ENCODE measurements at places on chromosomes 1 and 21.

GRCh38 chr1:157311730-157312081 is 173.5 kb upstream of the ETV3 start:
- DNase-seq = no peak

DNA sequence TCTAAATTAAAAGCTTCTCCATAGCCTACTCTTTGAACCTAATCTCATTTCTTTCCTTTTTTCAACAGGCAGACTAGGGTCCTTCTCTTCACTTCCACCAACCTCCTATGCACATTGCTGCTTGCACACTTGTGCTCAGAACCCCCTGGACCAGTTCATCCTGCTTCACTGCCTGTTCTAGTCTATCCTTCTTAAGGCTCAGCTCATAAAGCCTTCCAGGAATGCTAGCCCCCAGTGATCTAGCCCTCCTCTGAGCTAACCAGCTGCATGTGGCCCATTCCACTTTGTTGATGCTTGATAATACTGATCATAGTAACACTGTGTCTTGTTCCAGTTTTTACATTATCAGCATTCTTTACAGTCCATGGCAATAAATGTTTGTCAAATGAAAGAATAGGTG is 22.9 kb upstream of the PHGDH start:
- DNase-seq = no peak

- DNase-seq = peak; percentile 40
Observed at GRCh38 chr1:160997323-160998038, 23.5 kb downstream of the F11R start.

DNA sequence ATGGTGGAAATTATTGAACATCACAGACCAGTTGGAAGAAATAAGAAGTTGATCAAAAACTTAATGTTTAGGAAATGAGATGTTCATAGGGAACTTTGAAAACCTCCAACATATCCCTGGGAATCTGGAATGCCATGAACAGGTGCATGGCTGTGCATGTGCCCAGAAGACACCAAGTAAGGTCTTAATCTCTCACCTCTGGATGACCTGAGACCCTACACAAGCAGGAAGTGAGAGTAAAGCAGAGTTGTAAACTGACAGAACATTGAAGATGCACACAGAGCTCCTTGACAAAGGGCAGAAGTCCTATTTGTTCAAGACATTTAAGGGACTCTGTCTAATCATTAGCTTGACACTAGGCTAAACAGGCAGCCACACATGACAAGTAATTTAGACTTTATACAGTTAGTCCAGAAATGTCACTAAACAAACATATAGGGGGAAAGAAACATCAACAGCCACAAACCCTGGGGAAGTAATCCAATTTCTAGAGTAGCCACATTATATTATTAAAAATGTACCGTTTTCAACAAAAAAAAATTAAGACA is 34.5 kb downstream of the KLHDC7A start:
- DNase-seq = no peak

DNA sequence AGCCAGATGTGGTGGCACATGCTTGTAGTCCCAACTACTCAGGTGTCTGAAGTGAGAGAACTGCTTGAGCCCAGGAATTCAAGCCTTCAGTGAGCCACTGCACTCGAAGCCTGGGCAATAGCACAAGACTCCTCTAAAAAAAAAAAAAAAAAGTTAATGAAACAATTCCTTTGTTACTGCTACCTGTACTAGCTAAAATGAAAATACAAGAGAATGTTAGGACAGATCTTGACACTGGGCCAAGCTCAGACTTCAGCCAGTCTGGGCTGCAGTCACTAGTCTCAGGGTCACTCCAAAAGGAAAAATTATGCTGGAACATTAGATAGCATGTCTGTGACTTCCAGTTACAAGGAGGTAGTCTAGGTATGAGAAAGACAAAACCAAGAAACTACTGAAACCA is 56.5 kb downstream of the TRIM33 start:
- no peak for DNase-seq

- DNase-seq = no peak
Observed at GRCh38 chr1:171790318-171790717, 8.9 kb downstream of the METTL13 start.

GRCh38 chr1:58620926-58621325 is 43.9 kb upstream of the TACSTD2 start:
- DNase-seq = no peak

DNA sequence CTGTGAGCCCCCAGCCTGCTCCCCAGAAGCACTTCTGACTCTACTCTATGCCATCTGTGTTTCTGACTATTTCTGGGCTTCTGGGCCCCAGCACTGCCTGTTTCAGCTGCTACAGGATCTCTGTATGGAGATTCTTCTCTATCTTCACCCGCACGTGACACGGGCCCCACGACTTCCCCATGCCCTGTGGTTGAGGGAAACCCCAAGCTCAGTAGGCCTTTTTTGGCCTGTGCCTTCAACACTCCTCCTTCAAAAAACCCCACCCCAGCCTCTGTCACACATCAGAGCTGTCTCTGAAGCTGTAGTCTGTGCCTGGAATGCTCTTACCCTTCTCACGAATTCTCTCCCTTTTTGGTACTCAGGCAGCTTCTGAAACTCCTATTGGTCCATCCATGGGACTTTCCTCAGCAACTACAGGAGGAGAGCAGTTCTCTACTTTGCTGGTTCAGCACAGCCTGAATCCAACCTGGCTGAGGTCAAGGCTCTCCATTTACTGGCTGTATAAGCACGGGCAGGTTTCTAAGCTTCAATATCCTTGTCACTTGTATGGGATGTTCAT is 2.0 kb upstream of the NID1 start:
- no peak for DNase-seq

GRCh38 chr1:1303736-1304135 is 4.0 kb downstream of the ACAP3 start:
- DNase-seq = no peak

GRCh38 chr1:185595835-185596667 is 138.1 kb upstream of the HMCN1 start:
- DNase-seq = peak; percentile 34

DNA sequence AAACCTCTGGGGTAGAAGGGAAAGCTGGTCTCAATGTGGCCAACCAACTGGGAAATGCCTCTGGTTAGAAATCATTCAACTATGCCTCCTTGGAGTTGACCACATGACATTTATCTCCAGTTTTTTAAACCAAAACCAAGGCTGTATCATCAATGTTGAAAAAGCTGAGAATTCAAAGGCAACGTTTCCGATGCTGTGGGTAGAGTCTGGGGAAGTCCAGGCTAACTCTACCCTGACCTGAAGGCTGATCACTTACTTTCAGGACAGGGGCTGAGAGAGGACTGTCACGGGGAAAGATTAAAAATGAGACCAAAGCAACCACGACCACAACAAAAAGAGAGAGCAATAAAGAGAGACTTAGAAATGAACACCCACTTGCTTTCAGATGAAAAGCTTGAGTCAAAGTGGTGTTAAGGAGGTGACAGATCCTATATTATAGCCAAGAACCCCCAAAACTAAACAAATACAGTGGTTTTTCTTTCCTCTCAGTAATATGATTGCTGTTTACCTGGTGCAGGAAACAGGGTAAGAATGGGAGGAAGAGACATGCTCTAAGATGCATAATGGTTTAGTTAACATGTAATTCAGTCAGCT is 90.8 kb upstream of the TNFSF4 start:
- no peak for DNase-seq

DNA sequence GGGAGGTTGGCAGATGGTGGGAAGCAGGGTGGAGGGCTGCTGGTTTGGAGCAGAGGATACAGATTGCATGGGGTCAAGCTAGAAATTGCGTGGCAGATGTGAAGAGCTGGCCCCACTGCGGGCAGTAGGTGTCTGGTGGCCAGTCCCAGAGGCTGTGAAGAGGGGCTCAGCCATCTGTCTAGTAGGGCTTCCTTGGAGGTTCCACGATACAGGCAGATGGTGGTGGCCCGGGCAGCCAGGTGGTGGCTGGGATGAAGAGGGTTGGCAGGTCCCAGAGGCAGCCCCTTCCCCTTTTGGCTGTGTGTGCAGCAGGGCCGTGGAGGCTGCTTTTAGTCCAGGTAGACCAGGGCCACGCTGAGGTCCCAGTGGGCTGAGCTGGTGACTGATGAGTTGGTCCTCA is 16.6 kb downstream of the PSEN2 start:
- no peak for DNase-seq

GRCh38 chr21:41800425-41801320 is 33.8 kb upstream of the RIPK4 start:
- no peak for DNase-seq

DNA sequence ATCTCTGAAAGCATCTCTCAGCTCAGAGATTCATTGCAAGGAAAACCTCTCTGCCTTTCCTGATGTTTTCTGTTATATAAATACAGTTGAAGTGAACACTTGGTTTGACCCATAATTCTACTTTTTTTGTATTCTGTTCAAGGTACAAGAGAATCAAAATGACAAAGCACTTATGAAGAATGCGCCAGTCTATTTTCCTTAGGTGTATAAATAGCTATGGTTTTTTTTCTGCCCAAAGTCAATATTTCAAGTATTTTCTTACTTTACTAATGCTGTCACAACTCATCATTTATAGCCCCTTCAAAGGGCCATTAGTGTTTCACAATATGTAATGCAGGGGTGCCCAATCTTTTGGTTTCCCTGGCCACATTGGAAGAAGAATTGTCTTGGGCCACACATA is 142.5 kb upstream of the C1orf105 start:
- no peak for DNase-seq

DNA sequence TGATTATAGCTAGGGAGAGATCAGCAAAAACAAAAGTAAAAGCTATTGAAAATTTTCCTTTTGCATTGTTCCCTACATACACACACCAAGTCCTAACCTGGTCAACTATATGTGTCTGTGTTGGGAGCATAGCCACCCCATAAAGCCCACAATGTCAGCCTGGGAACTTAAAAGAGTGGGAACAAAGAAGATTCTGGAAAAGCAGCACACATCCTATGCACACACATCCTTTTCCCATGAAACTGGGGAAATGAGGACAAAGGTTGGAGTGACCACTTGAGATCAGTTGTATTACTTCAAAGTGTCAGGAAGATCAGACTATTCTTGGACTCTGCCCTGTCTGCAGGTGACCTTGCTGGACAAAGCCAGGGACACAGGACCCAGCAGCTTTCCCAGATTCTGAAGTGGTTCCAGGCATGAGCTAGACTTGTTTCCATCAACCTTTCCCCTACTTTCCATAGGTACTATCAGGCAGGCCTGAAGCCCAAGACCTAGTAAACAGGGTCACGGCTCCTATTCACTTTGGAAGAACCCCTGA is 15.9 kb downstream of the TXNIP start:
- DNase-seq = no peak

DNA sequence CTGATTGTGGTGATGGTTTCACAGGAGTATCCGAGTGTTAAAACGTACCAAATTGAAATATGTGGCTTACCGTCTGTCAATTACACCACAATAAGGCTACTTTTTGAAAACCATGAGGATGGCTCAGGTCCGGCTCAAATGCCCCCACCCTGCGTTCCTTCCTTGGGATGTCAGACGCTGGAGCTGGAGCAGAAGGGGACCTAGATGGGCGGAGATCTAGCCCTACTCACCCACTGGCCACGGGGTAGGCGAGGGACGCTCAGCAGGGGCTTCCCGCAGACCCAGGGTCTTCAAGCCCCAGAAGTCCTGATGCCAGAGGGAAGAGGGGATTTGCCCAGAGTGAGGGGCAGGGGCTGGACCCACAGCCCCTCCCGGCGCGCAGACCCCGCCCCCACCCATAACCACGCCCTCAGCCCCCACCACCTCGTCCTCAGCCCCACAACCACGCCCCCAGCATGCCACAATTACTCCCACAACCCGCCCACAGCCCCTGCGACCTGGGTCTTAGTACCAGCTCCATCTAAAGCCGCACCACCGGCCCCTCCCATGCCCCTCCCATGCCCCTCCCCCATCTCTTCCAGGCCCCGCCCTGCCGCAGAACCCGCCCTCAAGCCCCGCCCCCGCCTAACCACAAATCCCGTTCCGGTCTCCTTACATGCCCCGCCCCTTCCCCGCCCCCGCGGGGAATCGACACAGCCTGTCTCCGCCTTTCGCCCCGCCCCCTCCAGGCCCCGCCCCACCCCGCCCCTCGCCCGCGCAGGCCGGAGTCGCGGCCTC is at the start of gene LRRC3:
Gene LRRC3 (plus strand): TSS at position 764 of the 777 bp plus-strand sequence. CDS start 1,135 bp downstream, outside the sequence.
- DNase-seq = peak; percentile 79

DNA sequence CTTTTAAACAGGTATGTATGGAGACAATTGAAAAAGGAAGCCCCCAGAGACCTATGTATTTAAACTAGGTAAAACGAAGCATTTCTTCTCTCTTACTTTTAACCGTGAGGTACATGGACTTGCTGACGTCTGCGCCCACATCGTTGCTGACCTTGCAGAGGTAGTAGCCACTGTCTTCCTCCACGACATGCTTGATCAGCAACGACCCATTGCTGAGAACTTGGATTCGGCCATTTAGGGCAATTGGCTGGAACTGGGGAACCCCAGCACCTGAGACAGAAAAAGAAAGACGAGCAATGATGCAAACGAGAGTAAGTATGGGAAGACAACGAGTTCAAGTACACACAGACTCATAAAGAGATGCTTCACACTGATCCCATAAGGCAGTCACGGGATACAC is 408.8 kb downstream of the PCP4 start:
- DNase-seq = no peak

GRCh38 chr1:69252696-69253095 is 315.0 kb upstream of the LRRC7 start:
- DNase-seq = no peak

- DNase-seq = peak; percentile 95
Observed at GRCh38 chr1:77832901-77833300, 53.5 kb downstream of the MIGA1 start.

DNA sequence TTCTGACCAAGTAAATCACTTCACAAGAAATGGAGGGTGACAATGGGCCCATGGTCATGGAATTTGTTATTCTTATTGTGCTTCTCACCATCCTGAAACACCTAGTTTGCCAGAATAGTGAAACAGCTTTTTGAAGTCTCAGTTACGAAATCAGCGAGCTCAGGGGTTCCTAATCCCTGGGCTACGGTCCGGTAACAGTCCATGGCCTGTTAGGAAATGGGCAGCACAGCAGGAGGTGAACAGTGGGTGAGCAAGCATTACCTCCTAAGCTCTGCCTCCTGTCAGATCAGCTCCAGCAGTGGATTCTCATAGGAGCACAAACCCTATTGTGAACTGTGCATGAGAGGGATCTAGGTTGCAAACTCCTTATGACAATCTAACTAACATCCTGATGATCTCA is 1356.3 kb downstream of the KCNT2 start:
- no peak for DNase-seq

DNA sequence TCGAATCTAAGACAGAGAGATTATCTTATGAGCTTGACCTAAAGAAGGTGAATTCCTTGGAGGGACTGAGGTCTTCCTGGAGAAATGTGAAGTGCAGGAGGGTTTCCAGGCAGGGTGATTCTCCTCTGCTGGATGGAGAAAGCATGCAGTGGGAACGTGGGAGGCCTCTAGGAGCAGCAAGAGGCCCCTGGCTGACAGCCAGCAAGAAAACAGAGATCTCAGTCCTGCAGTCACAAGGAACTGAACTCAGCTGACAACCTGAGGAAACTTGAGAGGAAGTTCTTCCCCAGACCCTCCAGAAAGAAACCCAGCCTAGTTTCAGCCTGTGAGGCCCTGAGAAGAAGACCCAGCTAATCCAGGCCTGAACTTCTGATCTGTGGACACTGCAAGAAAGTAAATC is 345.9 kb downstream of the FAM72C start:
- no peak for DNase-seq

- DNase-seq = no peak
Observed at GRCh38 chr1:247407180-247407616, 8.8 kb upstream of the NLRP3 start.

Measured in fibroblast of skin of abdomen (primary cell).